ENCODE measurements at places on chromosomes 2 and 18.

DNA sequence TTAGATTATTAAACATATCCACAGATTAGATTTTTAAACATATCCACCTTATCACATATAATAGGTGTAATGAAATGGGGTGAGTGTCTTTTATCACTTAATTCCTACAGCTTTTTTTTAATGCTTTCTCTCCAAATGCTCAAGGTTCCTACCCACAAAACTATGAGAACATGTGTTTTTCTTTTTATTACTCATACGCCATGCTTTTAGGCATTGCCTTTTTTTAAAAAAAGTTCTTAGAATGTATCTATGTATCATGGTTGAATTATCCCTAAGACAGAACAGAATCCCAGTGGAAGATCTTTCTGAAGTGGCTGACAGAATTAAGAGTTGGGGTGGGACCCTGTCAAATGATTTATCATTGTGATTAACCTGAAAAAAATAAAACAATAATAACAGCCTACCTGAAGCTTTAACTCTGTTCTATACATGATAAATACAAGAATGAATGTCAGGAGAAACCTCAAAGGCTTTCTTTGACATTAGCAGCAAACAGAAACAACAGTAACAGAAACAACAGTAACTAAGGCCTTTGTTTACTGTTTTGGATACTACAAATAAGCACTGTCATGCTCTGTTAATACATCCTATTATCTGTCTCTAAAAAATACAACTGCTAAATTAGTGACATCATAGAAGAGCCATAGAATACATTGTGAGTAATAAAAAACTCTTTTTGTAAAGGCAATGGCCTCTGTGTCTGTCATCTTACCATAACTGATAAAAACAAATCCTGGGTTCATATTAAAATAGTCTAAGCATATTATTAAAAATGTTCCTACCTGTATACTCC is 4.1 kb upstream of the ZNF397 start:
- no peak for DNase-seq

DNA sequence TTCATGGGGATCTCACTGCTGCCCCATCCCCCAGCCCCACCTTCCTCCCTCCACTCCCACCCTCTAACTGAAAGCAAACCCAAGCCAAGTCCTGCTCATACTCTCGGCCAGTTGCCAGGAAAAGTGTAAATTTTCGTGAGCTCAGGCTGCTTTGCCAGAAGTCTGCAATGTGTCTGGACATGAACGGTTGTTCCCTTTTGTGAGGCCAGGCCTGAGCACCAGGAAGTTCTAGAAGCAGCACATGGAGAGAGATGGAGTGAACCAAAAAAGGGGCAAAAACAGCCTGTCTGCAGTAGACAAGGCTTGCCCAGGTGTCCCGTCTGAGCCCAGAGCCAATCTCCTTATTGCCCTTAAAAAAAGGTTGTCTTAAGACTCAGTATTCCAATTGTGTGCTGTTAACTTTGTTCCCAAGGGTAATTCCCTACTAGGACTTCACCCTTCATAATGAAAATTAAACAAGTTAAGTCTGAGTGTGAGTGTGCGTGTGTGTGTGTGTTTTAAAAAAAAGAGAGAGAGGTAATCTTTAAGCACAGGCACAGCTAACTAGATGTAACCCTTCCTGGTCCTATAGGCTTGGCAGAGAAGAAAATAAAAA is 247.1 kb downstream of the BCL11A start:
- DNase-seq = no peak

DNA sequence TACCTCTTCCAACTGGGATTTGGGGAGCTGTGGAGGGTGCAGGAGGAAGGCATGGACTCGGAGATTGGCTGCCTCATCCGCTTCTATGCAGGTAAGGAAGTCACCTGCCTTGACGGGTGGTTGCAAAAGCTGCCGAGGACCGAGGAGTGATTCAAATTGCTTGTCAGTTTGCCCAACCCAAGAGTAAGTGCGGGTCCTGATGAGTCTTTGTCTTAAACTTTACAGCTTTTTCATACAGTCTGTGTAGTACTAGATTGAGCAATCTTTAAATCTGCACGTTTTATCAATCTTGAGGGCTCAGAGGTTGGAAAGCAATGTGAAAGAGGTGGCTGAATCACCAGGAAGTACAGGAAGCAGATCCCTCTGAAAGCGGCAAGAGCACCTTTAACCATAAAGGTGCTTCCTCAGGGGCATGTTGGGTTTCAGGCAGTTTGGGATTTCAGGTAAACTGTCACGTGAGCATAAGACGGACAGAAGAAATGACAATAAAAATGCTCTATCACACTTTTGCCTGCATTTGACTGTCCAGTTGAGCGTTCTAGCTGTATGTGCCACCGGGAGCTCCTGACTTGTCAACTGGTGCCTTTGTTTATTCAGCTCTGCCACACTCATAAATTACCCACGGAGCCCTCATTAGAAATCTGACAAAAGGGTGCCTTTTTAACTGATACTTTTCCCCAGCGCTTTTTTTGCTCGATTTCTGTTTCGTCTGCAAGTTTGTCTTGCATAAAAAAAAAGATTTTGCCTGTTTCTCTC is 2.0 kb downstream of the PHLPP1 start:
- peak; percentile 28 for DNase-seq

DNA sequence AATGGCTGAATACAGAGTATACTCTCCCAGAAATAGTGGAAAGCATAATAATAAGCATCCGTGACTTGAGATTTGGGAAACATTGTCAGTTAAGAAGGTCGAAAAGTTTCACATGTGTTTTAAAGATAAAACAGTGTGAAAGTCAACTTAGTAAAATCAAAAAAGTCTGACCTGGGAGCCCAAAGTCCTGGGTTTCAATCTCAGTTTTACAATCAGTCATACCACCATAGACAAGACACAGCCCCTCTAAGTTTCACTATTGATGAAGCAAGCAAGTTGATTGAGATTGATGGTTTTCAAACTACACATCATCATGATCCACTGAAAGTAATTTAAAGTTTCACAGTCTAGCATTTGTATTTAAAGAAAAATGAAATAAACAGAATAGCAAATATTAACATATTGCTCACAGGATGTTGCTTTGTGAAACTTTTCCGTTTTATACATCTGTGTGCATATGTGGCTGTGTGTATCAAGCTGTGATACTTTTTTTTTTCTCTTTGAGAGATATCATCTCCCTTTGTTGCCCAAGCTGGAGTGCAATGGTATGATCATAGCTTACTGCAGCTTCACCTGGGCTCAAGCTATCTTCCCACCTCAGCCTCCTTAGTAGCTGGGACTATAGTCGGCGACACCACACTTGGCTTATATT is 71.1 kb downstream of the PIK3C3 start:
- DNase-seq = no peak

- DNase-seq = no peak
These were observed 221.8 kb downstream of the SPP2 start for GRCh38 chr2:234272069-234272850.

GRCh38 chr2:65957454-65957853 is 477.5 kb upstream of the MEIS1 start:
- no peak for DNase-seq

- no peak for DNase-seq
These were observed 1429.5 kb upstream of the ACVR2A start for GRCh38 chr2:146415291-146415690.

DNA sequence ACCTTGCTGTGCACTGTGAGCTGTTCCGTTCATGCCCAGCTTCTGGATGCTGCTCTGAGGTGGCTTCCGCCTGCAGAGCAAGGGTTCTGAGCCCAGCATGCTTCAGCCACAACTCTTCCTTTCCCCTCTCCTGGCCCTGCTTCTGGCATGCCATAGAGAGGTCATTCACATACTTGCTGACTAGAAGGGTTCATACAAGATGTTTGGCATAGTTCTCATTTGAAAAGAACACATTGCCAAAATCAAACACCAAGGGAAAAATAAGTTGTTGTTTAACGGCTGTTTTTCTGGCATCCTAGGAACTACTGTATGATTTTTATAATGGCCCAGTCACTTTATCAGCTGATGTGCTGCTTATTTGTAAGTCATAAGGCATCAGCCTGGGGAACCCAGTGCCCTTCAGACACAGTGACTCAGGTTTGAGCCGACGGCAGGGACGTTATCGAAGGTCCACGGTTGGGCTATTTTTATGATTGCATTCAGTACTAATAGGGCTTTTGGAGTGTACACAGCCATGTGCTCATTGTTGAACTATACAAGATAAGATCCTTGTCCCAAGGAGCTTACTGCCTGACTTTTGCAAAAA is 53.9 kb upstream of the CTAGE1 start:
- no peak for DNase-seq

DNA sequence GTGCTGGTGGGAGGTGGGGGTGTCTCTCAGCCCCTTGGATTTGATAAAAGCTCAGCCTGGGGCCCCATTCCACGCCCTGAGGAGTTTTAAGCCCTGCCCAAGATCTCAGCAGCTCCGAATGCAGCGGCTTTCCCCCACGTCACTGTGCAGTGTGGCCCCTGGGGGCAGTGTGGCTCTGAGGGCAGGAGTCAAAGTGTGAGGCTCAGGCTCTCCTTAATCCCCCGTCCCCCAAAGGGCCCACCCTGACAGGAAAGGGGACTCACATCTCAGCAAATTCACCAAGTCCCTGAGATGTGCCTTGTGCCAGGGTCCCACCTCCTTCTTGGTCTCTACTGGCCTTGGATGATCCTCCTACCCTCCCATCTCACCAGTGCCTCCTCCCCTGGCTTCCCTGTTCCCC is 25.2 kb downstream of the NPPC start:
- DNase-seq = no peak

DNA sequence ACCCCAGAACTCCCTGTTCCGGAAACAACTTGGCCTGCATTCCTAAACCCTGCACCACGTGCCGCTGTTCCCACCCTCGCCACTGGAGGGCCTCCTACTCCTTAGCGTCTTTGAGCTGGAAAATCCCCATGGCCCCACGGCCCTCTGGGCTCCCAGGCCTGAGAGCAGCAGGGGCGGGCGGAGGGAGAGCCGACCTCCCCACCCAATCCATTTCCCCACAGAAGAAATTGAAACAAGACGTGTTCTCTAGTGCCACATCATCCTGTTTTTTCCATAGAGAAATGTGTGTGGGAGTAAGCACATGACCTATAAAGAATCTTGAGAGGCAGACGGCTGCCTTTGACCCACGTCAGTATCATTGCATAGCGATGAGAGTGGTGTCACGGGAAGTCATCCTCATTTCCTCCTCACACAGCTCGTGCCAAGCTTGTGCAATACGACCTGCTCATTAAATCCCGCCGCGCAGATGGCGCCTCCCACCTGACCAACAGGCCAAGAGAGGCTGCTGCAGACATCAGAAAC is 79.2 kb downstream of the LAMA1 start:
- peak; percentile 3 for DNase-seq

GRCh38 chr18:65628390-65628789 is 122.4 kb upstream of the CDH7 start:
- DNase-seq = no peak

DNA sequence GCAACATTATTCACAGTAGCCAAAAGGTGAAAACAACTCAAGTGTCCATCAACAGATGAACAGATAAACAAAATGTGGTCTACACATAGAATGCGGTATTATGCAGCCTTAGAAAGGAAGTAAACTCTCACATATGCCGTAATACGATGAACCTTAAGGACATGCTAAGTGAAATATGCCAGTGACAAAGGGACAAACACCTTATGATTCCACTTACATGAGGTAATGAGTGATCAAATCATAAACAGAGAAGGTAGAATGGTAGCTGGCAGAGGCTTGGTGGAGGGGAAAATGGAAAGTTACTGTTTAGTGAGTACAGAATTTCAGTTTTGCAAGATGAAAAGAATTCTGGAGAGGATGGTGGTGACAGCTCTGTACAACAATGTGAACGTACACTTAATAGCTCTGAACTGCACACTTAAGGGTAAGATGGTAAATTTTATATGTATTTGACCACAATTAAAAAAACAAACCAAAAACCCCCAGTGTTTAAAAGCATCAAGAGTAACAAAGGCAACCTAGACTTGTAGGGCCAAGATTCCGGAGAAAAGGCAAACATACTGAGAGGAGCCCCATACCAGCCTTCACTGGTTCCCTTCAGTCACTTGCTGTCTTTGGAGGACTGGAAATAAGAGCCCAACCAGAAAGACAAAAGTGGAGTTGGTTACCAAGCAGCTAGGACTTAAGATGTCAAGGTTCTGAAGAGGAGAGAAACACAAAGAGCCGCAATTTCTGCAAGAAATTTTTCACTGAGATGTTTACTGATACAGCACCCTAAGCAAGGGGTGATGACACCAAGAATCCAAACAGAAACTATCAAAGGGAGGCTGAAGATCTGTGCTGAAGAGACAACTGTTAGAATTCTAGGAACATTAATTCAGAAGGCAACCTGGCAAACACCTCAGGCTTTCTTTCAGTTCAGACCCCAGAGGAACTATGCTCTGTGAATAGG is 61.3 kb downstream of the CUL3 start:
- no peak for DNase-seq

- no peak for DNase-seq
These were observed 31.9 kb upstream of the TFPI start for GRCh38 chr2:187586011-187586641.

- DNase-seq = peak; percentile 69
These were observed 29.8 kb upstream of the TAF1B start for GRCh38 chr2:9813312-9814128.

- no peak for DNase-seq
These were observed 157.9 kb downstream of the GULP1 start for GRCh38 chr2:188449561-188449960.

GRCh38 chr2:88826399-88826798 is 134.9 kb downstream of the RPIA start:
- DNase-seq = no peak

GRCh38 chr2:20515290-20516220 is 68.7 kb downstream of the RHOB start:
- no peak for DNase-seq

- no peak for DNase-seq
These were observed 76.7 kb downstream of the DTNB start for GRCh38 chr2:25596516-25597244.

Measured in activated naive CD8-positive, alpha-beta T cell treated with anti-CD3 and anti-CD28 coated beads for 36 hours (primary cell).